Glomerular endothelial cell (primary cell): ENCODE measurements at places on chromosomes 4 and X.

GRCh38 chr4:1244978-1245471 is 3.9 kb downstream of the CTBP1 start:
- no peak for DNase-seq

GRCh38 chr4:184885602-184886001 is 59.8 kb upstream of the ACSL1 start:
- DNase-seq, result no peak

- DNase-seq, result no peak
Observed at GRCh38 chr4:15562623-15563022, 92.5 kb downstream of the FBXL5 start.

DNA sequence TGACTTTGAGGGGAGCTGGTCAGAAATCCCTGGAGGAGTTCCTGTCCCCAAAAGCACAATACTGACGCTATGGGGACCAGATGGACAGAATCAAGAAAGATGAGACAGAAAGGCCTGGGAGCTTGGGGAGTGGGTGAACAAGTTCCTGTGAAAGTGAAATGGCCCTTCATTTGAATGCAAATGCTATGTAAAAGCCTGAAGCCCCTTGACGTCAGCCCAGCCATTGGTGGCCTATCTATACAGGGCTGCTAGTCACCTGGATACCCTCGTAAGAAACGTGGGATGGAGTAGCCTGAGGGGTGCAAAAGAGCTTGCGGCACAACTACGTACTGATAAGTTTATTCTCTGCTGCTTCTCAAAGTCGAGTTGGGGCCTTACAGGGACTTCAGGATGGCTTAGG is at the start of gene CDX4:
Gene CDX4 (plus strand): TSS at position 223 of the 400 bp plus-strand sequence. CDS start 201 bp downstream, outside the sequence.
- no peak for DNase-seq

- no peak for DNase-seq
Observed at GRCh38 chr4:166519774-166520173, 646.7 kb downstream of the TLL1 start.

GRCh38 chrX:108064001-108064400 is 19.1 kb downstream of the VSIG1 start:
- no peak for DNase-seq

DNA sequence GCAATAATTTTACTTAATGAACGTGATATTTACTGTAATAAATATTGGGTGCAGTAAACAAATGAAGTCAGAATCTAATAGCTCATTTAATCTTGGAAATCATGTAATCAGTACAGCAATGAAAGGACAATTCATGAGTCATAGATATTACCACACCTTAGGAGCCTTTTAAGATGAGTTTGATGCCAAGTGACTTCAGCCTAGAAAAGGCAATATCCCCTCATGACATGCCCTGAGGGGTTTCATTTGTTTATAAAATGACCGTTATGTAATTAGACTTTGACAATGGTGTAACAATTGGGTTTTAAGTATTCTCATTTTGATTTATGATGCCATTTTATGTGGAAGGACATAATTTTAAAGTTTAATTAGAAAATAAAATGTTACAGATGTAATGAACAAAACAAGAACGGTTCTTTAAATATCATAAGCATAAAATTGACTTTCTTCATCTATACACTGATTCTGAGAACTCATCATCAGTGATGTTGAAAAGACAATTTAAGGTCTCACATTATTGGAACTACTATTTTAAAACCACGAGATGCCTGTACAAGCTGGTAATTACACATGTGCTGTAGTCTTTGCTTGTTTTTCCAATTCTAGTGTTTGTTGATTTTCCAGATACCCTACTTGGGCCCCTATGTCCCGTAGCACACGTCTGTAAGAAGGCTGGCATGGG is 5.0 kb downstream of the FGF2 start:
- no peak for DNase-seq

DNA sequence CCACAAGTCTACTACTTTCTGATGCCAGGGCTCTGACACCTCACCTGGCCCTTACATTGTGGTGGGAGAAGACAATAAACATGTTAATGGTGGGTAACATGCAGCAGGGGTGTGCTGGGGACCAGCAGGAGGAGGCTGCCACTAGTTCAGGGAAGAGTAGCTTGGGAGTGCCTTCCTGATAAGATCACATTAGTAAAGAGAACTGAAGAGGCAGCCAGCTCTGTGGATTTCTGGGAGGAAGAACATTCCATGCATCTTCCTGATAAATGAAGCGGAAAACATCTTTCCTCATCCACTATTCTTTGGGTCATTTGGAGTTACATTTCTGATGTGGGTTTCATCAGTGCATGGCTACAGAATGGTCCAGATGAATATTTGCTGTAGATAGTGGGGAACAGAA is 9.0 kb downstream of the RNF150 start:
- DNase-seq, result no peak

GRCh38 chr4:30718021-30718542 is 2.1 kb upstream of the PCDH7 start:
- DNase-seq, result no peak

DNA sequence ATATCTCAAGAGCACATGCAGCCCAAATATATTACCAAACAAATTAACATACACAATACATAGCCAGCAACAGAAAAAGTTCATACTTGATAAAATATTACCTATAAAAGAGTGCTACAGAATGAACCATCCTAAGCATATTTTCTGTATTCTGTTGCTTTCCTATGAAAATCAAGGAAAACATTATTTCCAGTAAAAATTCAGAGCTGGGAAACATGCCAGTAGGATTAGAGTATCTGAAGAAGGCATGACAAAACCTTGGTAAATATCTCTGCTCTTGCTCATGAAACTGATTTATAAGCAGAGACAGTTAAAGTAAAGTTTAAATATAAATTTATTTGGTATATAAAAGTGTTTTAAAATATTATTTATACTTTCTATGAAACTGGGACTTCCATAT is 599.7 kb downstream of the ARAP2 start:
- no peak for DNase-seq

GRCh38 chr4:46131498-46132057 is 7.7 kb upstream of the GABRG1 start:
- no peak for DNase-seq
